ENCODE measurements at places on chromosomes 7 and 10. TPM values are rescaled to one million over a fixed set of nuclear protein-coding genes. Genes with fewer than 3 reads are reported as not detected.

Gene ANKRD30A
- 0.01 TPM for polyA plus RNA-seq

Gene ADAMTS14
- polyA plus RNA-seq: 7.2 TPM

Gene DGKB
- 1.3 TPM for polyA plus RNA-seq

Gene HYAL4
- not detected for polyA plus RNA-seq

Gene FEZF1
- not detected for polyA plus RNA-seq

Gene UBE3C
- polyA plus RNA-seq: 45.6 TPM

Gene ATOH7
- 1.4 TPM for polyA plus RNA-seq

Gene CCL24
- 32.1 TPM for polyA plus RNA-seq

Gene NEURL1
- 34.9 TPM for polyA plus RNA-seq

Gene SCIN
- polyA plus RNA-seq: 4.3 TPM

Gene TMEM176A
- polyA plus RNA-seq: 300 TPM

Gene SPDYE9
- polyA plus RNA-seq: 0.37 TPM

Gene CAPZA2
- 125 TPM for polyA plus RNA-seq

Gene ARL4A
- polyA plus RNA-seq: 75.2 TPM

Gene CHN2
- polyA plus RNA-seq: 33.6 TPM

Gene RARRES2
- polyA plus RNA-seq: 58.2 TPM

Gene NXPH1
- 0.06 TPM for polyA plus RNA-seq

Gene SLC13A1
- polyA plus RNA-seq: 1.7 TPM

Gene NAT16
- polyA plus RNA-seq: 0.21 TPM

Gene NOD1
- 7.5 TPM for polyA plus RNA-seq
